ENCODE measurements at places on chromosomes 7 and 10.

- DNase-seq, result no peak
Observed at GRCh38 chr10:115903207-115903606, 369.8 kb downstream of the GFRA1 start.

DNA sequence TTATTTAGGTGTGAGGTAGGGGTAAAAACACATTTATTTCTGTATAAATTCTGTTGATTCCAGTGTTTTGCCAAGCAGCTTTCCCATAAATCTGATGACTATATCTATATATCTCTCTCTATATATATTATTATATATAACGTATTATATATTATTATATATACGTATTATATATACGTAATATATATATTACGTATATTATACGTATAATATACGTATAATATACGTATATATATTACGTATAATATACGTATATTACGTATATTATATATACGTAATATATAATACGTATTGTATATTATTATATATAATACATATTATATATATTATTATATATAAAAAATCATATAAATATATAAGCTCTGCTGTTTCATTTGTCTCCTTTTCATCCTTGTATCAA lies 163.5 kb downstream of the GPR158 start:
- no peak for DNase-seq

DNA sequence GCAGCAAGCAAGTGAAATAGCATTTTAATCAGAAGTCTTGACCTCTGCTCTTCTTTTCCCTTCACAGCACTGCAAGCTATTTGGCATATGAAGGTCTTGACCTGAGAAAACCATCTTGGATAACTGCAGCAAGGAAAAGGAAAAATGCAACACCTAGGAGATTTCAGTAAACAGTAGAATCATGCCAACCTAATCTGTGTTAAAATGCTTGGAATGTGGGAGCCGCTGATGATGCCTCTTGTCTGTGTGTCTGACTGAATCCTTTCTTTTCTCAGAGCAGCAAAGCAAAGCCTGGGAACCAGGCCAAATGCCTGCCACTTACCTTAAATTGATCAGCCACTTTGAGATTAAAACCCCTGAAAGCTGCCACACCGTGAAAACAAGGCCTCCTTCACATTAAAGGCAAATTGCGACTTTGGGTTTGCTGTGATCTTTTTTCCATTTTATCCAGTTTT lies 80.4 kb upstream of the CDK6 start:
- DNase-seq, result no peak

DNA sequence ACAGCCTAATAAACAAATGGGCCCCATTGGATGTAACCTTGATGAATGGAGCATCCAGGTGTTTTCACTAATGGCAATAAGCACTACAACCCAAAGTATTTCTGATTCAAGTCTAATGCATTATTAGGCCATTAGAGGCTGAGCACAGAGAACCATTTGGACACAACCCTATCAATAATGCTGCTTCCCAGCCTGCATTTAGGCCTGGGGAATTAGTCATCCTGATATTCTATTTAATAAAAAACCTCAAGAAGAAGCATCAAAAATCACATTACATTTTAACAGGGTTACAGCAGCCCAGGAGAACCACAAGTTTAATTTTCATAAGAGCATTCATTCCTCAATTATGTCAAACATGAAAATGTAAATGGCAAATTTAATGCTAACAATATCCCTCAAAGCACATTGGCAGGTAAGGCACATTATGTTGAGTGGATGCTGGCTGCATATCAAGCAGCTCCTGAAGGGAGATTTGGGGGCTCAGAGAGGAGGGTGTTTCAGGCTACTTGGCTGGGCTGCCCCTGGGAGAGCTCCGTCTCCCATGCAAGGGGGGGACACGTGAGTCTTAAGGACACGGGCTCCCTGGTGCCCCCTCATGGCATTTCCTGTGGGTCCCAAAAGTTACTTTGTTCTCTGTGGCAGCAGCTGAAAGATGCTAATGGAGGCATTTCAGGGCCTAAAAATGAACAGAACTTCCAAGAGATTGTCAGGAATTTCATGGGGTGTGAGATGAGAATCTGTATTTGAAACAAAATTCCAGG lies 143.4 kb downstream of the HERPUD2 start:
- no peak for DNase-seq

- no peak for DNase-seq
Observed at GRCh38 chr10:44935201-44935965, 24.2 kb upstream of the RASSF4 start.

DNA sequence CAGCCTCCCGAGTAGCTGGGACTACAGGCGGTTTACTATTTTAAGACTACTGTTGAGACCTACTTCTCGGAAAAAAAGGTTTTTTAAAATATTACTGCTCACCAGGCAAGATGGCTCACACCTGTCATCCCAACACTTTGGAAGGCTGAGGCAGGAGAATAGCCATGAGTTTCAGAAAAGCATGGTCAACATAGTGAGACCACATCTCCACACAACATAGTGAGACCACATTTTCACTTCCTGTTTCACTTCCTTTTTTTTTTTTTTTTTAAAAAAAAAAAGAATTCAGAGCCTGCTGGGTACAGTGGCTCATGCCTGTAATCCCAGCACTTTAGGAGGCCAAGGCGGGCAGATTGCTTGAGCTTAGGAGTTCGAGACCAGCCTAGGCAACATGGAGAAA lies 46.5 kb downstream of the SVOPL start:
- no peak for DNase-seq

- DNase-seq, result no peak
Observed at GRCh38 chr7:17299483-17299991, 1.1 kb downstream of the AHR start.

DNA sequence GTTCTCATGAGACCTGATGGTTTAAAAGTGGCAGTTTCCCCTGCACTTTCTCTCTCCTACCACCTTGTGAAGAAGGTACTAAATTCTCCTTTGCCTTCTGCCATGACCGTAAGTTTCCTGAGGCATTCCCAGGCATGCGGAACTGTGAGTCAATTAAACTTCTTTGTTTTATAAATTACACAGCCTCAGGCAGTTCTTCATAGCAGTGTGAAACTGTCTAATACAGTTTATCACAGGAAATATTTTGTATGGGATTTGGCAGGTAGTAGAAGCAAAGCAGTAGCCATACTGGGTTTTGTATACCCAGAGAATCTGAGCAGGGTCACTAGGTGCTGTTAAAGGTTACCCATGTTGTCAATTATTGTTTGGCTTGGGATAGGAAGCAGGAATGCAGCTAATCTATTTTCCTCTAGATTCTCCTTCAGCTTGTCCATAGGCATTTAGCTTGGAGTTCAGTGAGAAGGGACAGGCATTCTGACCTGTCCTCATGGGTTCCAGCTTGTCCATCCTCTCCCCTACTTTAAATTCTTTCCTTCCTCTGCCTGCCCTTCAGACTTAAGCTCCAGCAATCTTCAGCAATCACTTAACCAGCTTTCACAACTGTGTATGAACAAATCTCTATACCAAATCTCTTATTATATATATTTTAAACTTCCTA lies 186.7 kb downstream of the PCLO start:
- no peak for DNase-seq

DNA sequence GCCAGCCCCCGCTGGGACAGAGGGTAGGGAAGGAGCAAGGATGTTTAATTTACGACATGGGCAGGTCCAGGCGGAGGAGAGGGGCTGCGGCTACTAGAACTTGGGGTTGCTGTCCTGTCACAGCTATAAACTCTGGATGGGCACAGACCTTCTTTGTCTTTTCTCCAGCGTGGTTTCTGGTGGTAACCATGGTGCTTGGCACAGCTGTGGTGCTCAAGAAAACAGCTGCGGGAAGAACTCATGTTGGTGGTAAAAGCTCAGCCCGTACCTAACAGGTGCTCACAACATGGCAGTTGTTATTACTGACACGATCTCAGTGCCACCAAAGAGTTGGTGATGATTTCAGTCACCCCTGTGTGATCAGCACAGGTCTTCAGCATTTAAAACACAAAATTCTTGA lies 13.8 kb downstream of the BAIAP2L1 start:
- DNase-seq, result no peak

- DNase-seq, result no peak
Observed at GRCh38 chr7:87463982-87464381, 11.5 kb downstream of the ABCB4 start.

DNA sequence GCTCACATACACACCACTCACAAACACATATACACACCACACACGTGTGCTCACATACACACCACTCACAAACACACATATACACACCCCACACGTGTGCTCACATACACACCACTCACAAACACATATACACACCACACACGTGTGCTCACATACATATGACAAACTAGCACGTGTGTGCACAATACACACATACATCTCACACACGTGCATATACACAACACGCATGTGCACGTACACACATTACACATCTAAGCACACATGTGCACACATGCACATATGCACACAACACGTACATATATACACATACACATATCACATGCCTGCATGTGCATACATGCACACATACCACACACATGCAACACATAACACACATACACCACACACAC lies 78.3 kb upstream of the FOXK1 start:
- DNase-seq, result no peak

DNA sequence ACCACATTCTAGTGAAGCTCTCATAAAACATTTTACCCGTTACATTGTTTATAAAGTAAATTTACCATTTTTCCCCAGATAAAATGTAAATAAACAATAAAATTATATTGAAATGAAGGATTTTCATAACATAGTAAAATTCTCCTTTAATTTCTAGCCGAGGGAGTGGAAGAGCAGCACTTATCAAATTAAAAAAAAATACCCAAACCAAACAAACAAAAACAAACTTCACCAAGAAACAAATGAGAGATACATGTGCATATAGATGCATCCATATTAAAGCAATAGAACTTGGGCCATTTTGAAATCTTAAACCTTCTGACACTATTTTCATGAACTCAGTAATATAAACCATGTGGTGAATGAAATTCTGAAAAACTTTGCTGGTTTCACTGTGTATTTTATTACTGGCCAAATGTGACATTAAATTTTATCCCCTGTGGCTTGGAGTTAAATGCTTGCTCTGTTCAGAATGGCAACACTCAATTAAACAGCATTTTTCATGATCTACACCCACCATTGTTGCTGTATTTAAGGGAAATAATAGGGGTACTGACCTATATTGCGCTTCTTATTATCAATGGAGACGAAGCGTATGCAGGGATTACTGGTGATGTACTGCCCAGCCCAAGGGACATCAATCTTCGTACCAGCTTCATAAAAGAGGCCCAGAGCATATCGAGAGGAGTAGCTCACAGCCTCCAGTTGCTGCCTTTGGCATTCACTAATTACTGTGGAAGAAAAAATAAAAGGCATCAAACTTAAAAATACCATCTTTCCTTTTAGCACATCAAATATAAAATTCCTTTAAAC lies 220.9 kb downstream of the RNLS start:
- DNase-seq, result no peak

GRCh38 chr7:142459551-142459963 lies 201.7 kb upstream of the PRSS58 start:
- peak; percentile 11 for DNase-seq

DNA sequence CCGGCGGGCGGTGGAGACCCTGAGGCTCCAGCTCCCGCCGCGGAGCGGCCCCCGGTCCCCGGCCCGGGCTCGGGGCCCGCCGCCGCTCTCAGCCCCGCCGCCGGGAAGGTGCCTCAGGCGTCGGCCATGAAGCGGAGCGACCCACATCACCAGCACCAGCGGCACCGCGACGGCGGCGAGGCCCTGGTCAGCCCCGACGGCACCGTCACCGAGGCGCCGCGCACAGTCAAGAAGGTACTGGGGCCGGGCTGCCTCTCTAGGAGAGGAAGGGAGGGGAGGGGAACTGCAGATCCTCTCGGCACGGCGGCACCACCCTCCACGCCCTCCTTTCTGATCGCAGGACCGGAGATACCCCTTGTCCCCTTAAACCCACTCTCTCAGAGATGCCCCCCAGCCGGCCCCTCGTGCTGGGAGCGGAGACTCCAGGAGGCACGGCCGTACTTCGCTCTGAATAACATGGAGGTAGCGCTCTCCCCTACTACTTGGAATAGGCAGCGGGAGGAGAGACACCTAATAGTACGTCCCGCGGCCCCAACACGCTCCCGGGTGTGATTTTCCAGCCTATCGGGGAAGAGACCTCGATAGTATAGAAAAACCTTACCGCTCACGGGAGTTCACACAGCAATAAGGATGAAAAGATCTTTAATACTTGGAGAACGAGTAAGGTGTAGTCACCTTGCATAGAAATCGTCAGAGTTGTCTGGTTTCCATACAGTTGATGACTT lies 538 bp downstream of the AHCYL2 start:
- peak; percentile 41 for DNase-seq

- no peak for DNase-seq
Observed at GRCh38 chr7:107286751-107287621, 118.2 kb downstream of the HBP1 start.

DNA sequence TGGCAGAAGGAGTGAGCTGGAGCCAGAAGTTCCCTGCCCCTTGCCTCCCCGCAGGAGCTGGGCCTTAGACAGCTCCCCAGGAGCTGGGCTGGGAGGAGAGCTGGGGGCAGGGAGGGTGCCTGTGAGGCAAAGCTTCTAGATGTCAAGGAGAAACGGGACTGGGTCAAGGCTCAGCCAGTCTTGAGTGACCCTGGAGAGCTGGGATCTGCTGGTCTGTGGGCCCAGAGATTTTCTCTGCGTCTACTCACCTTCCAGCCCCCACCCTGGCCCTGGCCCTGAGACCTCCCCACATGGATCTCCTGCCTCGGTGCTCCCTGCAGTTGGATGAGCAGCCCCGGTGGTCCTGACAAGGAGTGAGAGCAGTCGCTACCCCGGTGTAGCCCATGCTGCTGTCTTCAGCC lies 20.3 kb upstream of the SHH start:
- no peak for DNase-seq

GRCh38 chr10:20257422-20257821 lies 441.2 kb downstream of the PLXDC2 start:
- no peak for DNase-seq

GRCh38 chr7:99380823-99381663 lies 6.5 kb downstream of the ARPC1B start:
- DNase-seq, result peak; percentile 89

- no peak for DNase-seq
Observed at GRCh38 chr7:102992509-102992937, 79.7 kb downstream of the LRRC17 start.

- DNase-seq, result no peak
Observed at GRCh38 chr10:80590585-80591125, 53.0 kb downstream of the SH2D4B start.

DNA sequence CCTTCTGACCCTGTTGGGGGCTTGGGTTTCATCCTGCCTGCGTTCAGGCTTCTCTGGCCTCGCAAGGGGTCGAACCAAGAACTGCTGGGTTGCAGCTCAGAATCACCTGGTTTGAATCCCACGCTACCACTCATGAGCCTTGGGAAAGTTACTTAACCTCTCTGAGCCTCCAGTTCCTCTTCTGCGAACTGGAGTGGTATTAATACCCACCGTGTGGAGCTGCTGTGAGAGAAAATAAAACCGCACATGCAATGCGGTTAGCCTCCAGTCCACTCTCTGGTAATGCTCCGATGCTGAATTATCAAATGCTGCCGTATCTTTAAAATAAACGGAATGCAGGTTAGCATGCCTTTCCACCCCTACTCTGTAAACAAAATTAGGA lies 171.9 kb downstream of the ARHGAP12 start:
- no peak for DNase-seq

GRCh38 chr10:114963908-114964307 lies 25.9 kb downstream of the TRUB1 start:
- DNase-seq, result no peak

GRCh38 chr10:64040781-64041180 lies 519.6 kb downstream of the REEP3 start:
- no peak for DNase-seq

GRCh38 chr7:47507522-47507921 lies 74.4 kb downstream of the TNS3 start:
- DNase-seq, result no peak

All from germinal center (tissue), 1 donor.